ENCODE measurements at places on chromosomes 2 and 18.

- DNase-seq: peak; percentile 68
These were observed 26.8 kb downstream of the MPHOSPH10 start for GRCh38 chr2:71157124-71157793.

- DNase-seq: peak; percentile 4
These were observed 36.2 kb upstream of the TAF1B start for GRCh38 chr2:9807056-9807455.

- DNase-seq: no peak
These were observed 63.1 kb downstream of the MBP start for GRCh38 chr18:77069482-77069881.

DNA sequence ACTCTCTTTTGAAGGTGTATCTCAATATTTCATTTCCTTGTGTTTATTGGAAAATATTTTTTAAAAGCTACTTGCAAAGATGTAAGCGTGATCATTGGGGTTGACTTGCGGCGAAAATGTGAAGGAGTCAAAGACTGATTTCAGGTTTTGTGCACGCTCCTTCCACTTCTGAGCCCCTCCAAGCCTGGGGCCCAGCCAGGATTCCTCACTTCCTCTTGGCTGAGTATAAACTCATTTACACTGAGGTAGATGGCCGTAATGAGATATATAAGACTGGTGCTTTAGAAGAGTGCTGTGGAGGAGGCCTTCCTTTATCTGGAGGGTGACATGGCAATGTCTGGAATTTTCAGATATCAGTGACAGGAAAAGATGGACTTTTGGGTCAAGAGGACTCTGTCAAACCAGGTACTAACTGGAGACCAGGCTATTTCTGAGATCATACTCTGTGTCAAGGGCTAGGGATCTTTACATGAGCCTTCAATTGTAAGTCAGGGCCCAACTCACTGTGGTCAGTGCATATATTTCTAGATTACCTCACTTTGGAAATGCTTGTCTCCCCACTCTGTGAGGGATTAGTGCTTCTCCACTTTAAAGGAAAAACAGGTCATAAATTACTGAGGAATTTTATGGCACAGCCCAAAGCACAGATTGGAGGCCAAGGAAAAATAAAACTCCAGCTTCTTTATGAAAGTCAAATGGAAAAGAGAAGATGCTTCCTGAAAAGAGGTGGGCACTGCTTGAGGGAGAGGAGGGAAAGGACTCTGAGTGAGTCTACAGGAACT lies 22.8 kb downstream of the PRKCE start:
- DNase-seq: no peak

DNA sequence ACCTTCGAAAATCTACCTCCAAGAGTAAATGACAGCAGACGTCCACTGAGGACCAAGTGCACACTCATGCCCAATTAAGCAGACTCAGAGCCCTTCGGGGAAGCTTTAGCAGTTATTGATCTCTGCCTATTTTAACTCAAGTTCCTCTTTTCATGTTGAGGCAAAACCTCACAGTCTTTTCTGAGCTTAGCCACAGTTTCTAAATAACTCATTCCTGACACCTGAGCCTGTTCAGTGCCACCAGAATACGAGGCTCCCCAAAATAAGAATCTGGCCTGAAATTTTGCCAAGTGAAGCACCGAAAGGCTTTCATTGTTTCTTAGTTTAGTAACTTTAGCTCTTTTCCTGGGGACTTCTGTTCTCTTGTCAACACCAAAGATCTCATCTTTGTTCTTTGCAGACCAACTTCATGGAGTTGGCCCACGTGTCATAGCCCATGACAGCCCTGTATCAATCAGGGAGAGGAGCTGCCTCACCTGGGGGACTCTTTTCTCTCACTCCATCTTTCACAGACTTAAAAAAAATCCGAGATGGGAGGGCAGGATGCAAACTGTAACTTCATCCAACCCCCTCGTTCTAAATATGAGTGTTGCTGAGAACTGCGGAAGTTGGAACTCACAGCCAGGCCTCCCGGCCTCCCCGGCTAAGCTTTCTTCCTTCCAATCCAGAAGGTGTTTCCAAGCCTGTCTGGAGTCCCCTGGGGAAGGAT lies 22.2 kb downstream of the INPP5D start:
- no peak for DNase-seq

GRCh38 chr2:189254268-189254883 lies 74.8 kb upstream of the COL5A2 start:
- peak; percentile 84 for DNase-seq

DNA sequence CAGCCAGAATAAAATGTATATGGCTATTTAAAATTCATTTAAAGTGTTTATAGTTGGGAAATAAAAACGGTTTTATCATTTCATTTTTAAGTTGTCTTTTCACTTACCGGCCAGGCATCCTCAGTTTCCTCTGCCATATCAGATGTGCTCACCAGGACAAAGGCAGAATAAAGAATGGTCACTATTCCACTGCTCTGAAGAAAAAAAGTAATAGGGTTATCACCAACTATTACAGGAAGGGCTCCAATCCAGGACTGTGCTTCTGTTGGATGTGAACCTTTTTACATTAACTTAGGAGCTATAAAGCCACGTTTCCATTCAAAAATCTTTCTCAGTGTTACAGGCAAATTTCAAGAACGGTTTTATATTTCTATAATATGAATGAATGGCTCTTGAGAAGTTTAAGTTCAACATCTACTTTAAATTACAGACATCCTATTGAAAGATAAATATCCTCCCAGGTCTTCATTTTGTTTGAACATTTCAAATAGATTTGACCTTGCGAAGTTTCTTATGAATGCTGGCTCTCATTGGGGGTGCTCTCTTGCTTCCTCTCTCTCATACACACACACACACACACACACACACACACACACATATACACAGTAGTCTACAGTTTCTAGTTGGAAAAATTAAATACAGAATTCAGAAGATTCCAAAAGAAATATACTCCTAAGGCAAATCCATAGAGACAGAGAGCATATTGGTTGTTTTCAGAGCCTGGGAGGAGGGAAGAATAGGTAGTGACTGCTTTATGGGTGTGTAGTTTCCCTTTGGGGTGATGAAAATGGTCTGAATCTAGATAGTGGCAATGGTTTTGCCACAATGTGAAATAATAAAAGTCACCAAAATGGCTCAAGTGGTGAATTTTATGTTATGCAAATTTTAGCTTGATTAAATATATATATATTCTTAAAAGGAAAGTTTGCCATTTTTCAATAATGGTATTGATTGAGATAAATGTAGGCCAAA lies 2.9 kb upstream of the SLC40A1 start:
- DNase-seq: no peak

- no peak for DNase-seq
These were observed 15.8 kb downstream of the PMAIP1 start for GRCh38 chr18:59915606-59916005.

DNA sequence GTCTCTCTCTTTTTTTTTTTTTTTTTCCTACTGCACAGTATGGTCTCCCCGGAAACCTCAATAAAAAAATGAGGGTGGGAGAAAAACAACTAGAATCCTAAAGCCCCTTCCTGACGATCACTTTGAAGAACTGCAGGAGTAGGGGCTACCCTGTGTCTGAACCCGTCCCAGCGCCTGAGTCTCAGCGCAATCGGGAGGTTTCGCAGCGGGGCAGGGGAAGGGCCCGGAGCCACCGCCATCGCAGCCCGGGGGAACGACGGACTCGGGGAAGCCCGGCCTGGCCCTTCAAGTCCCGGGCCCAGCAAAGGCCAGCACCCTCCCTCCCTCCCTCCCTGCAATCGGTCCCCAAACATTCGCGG lies 411 bp downstream of the NARS1 start:
- peak; percentile 55 for DNase-seq

DNA sequence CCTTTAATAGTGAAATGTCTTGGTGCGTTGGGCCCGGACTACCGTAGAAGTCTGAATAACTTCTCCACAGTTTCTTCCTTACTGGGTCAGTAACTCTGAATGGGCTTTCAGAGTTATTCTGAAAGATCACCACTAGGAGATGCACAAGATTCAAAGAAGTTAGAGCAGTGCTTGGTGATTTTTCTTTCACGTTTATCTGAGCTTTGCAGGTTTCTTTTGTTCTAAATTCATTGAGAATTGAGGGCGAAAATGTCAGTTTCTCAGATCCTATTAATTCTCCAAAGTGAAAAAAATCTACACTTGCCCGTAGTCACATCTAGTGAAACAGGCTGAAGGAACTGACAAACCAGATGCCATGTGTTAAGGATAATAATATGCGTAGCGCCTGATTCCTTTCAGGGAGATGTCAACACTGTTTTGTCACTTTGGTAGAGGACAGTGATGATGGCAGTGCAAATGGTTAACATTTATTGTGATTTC lies 70.1 kb downstream of the QPCT start:
- peak; percentile 72 for DNase-seq

DNA sequence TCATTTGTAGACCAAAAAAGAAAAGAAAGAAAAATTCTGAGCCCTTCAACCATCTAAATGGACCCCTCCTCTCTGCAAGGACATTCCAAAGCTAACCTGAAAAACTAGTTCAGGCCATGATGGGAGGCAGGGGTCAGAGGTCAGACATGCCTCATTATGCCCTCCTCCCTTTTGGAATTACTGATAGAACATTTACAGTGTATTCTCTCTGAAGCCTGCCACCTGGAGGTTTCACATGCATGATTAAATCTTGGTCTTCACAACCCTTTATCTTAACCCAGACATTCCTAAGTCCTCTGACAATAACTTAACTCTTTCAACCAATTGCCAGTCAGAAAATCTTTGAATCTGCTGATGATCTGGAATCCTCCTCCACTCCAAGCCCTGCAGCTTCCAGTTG lies 86.0 kb downstream of the SPP2 start:
- DNase-seq: no peak

DNA sequence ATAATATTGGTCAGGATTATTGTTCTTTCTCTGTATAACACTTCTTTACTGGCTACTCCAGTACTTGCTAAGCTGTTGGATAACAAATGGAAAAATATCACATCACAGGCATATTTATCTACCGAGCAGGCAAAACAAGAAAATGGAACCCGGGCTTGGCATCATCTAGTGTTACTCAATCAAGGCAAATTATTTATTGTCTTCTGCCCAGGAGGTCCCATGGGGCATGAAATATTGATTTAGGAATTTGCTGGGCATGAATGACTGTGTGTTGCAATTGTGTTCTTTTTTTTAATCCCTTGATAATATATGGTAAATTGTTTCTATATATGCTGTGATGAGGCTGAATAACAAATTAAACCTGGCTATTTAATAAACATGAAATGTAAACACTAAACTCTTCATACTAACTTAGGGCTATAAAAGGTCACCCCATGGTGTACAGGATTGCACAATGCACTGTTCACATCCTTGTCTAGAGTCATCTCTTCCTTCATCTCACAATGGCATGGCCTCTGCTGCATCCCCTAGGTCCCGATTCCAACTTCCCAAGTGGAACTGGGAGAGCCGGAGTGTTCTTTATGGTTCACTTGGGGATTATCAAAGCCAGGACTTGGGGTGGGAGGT lies 2.2 kb upstream of the PARD3B start:
- DNase-seq: no peak

GRCh38 chr2:41894563-41895333 lies 153.1 kb upstream of the PKDCC start:
- no peak for DNase-seq

DNA sequence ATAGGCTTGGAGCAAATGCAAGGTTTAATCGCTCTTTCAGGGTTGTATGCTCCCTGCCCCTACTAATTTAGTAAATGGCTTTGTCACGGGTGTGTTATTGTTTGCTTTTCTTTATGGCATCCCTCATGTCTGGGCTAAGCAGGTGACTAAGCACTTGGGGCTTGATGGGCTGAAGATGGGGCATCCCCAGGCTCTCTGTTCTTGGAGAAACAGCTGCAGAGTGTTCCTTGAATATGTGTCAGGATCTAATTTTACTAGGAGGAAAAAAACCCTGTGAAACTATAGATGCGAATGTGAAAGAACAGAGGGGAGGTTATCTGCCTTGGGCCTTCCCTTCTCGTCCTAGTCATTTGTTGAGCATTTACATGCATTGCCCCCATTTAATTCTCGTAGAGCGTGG lies 94.7 kb upstream of the TAF1B start:
- no peak for DNase-seq

DNA sequence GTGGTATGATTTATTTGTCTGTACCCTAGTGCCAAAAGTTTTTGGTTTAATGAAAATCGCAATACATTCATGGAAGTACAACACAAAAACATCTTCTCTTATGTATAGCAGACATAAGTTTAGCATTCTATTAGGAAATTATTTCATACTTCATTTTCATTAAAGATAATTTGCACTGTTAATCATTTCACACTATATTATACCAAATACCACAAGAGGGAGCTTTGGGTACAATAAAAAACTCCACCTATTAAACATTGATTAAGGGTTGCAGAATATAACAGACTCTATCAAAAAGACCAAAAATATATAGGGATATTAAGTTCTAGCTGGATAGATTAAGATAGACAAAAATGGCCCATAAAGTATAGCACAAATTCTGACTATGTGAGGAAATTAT lies 79.0 kb downstream of the SLC66A3 start:
- peak; percentile 10 for DNase-seq

Measured in AG20443 (cell line).